ENCODE measurements at places on chromosomes 1 and 21.

DNA sequence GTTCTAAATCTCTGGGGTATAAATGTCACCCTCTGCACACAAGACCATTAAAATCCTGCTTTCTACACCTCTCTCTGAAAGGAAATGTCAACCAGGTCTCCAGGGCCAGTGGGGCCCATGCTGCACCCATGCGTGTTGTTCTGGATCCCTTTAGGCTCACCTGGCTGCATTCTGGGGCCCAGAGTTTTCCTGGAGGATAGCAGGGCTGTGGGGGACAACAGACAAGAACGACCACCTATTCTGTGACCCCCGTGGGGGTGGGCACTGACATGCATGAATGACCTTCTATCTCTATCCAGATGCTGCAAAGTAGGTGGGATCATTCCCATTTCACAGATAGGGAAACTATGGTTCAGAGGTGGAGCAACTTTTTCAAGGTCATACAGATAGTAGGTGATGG, 41.6 kb downstream of the TNNT2 start:
- no peak for DNase-seq

DNA sequence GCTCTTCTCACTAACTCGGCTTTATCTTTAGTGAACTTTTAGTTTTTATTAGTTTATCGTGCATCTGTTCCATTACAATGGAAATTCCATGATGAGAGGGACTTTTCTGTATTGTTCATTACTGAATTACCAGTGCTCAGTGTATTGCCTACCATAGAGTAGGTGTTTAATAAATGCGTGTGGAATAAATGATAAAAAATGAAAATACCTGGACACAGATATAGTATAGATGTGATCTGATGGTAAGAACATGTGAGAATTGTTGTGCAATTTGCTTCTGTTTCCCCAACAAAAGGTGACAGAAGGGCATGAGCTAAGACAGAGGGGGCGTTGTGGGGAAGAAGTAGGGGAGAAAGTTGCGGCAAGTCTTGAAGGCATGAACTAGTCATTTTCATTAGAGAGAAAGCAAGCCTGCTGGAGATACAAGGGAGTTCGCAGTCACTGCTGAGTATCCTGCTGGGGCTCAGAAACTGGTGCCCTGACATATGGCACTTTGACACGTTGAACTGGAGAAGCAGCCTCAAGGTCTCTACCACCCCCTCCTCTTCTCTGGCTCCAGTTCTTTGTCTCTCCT, 5.6 kb upstream of the COG2 start:
- no peak for DNase-seq

DNA sequence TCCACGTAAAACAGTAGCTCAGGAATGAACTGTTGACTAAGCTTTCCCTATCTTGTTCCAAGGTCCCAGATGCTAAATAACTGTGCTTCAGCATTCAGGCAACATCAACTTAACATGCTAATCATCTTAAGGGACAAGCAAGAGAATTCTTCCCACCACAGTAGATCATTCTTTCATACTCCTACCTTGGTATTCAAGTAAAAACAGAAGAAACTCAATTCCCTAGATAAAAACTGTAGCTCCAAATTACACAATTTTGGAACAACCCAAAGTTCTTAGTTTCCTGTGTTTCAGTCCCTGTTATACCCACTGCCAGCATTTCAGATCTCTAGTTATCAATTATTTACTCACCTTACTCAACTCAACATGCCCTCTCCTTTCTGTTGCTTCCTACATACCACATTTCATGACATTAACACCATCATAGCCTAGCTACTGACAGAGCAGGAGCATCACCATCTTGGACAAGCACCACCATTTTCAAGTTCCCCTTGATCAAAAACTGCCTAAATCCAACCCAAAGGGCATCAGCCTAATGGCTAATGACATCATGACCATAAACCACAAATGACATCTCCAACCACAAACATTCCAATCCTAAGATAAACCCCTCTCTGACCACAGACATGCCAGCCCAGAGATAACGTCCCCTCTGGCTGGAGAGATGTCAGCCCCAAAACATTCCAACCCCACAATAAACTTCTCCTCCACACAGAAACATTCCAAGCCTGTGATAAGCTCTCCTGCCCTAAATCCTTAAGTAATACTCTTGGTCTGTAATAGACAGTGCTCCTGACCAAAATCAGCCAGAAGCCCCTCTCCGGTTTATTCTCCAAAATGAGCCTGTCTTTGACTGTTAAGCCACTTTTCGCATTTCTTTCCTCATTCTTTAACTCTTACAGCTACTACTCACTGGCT, 191.2 kb downstream of the RERE start:
- no peak for DNase-seq

DNA sequence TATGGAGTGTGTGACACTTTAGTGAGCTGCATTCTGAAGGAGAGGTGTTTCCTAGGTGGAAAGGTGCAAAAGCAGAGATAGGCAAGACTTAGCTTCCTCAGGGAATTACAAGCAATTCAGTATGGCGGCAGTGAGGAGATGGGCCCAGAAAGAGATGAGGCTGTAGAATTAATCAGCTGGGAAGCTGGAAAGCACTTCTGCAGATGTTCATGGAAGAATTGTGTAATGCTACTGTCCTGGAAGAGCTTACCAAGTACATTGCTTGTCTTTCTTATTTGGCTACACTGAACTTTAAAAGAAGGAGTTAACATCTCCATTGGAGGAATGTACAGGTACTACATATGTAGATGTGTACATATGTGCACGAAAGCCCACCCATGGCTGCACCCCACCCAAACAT, 103.7 kb upstream of the DPT start:
- no peak for DNase-seq

DNA sequence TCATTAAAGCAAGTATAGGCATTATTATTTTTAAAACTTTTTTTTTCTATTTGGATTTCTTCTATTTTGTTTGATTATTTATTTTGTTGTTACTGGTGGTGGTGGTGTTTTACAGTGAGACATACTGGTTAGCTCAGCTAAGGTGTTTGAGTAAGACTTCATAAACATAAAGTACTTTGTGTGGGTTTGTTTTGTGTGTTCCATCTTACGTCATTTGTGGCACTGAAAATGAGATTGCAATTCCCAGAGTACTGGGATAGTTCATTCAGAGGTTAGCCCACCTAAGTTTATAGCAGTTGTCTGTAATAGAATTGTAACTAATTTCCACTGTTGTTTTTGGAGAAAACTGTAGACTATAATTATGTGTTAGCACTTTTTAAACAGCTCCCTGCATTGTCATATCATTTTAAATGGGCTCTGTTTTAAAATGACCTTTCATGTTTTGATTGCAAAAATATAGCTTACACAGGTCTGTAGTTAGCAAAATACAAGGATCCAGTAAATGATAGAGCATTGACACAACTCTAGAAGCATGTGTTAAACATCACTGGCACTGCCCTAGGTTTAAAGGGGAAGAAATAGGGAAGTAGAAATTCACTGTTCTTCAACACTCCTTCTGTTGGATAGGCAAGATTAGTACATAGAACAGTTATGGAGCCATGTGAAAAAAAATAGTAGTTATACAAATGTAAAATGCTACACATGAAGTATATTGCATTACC, 171.7 kb downstream of the NFIA start:
- DNase-seq, result no peak

DNA sequence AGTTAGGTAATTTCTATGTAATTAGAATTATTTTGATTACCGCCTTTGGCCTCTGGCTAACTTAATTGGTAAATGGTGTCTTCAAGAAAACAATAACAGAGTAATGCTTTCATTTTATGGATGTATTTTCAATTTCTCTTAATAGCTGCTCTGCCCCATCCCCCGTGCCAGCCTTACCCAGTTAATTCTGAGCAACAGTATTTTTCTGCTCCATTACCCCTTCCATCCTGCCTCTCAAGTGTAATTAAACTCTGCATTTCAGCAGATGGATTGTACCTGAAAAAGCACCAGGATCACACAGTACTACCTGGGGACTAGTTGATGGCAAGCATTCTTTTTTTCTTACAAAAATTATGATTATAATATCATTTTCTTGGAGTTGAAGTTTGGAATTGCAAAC, 104.2 kb downstream of the KIAA0319L start:
- no peak for DNase-seq

DNA sequence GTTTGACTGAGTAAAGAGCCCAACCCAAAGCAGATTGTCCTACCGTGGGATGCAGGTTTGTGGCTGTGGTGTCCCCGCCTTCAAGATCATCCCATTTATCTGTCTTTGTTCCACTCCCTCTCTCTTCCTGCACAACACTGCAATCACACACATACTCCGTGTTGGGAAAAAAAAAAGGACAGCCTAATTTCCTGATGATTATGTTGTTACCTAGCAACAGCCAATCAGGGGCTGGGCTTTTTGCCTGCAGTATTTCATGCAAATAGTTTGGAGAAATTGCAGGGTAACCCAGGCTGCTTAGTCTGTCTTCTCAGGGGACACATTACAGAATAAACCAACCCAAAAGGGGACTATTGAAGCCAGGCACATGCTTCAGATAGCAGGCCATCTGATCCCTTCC, 38.3 kb downstream of the PHC2 start:
- no peak for DNase-seq

DNA sequence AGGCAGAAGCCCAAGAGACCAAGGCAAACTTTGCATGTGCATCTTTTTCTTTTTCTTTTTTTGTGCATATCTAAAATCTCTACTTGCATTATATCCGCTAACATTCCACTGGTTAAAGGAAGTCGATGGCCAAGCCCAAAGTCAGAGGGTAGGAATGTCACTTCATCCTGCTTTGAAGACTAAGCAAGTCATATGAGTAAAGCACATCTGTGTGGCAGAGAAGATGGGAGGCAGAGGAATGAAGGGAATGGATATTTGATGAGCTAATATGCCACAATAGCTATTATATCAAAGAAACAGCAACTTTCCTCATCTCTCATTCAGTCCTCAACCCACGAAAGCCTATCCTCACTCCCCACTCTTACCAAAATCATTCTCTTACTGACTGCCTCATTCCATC, 59.3 kb downstream of the RNF220 start:
- DNase-seq, result no peak

DNA sequence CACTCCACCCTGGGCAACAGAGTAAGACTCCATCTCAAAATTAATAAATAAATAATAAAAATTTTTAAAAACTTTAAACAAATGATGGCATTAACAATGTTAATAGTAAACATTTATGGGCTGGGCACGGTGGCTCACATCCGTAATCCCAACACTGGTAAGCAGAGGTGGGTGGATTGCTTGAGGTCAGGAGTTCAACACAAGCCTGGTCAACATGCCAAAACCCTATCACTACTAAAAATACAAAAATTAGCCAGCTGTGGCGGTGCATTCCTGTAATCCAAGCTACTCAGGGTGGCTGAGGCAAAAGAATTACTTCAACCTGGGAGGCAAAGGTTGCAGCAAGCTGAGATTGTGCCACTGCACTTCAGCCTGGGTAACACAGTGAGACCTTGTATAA, 9.0 kb upstream of the L1TD1 start:
- no peak for DNase-seq

DNA sequence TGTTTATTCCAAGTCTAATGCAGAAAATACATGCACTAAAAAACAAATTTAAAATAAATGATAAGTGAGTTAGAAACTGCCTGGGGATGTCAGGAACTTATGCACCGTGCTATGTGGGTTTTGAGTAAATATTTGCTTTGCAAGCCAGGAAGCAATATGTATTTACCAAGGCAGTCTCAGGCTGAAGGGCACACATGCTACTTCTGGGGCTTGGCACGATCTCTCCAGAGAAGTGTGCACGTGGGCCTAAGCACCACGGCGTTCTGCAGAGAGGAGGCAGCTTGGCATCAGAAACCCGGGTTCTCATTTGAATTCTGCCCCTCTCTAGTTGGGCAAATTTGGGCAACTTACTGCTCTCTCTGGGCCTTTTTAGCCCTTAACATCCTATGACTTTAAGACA, 72.6 kb upstream of the ROR1 start:
- no peak for DNase-seq

DNA sequence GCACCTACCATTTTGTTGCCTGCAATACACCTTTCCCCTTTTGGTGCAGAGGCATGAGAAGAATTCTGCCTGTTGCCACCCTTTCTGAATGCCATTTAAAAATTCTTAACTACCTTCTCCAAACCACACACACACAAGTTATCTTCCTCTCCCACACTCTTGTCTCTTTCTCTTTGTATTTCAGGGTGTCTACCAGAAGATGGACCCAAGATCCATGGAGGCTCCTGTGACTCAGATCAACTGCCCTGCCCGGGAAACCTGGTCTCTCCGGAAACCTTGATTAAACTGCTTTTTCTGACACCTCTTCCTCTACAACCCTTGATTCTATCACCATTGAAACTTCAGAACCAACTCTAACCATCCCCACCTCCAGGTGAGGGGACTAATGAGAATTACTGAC, 2.4 kb upstream of the TARS2 start:
- no peak for DNase-seq

DNA sequence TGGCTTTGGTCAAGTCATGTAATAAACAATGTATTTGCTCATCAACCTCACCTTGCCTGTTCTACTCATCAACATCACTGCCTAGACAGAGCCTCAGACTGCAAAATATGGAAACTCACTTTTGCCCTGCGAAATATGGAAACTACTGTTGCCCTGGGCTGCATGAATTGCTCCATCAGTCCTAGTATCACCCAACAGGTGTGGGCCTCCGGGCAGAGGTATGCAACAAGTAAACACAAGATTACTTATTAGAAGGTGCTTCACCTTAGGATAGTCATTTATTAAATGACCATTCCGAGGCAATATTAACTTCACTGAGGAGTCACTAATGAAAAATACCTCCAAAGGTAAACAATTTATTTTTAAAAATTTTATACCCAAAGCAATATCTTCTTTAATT, 286.7 kb downstream of the BACH1 start:
- DNase-seq, result no peak

DNA sequence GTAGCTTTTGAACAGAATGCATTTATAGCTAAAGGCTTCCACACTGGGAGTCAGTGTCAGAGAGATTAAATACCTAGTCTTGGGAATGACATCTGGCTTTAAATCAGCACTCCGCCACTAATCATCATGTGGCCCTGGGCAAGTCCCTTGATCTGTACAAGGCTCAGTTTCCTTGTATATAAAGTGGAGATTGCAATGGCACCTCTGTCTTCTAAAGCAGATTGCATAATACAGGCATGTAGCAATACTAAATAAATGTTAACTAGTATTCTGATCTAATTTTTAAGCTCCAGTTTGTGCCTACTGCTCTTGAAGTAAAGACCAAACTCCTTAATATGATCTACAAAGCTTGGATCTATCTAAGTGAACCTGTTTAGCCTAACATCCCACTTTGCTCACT, 249.4 kb downstream of the PLPP3 start:
- no peak for DNase-seq

GRCh38 chr21:34599534-34600101, 15.3 kb downstream of the RCAN1 start:
- DNase-seq, result no peak

GRCh38 chr1:221751226-221751887, 9.5 kb upstream of the DUSP10 start:
- DNase-seq, result no peak

DNA sequence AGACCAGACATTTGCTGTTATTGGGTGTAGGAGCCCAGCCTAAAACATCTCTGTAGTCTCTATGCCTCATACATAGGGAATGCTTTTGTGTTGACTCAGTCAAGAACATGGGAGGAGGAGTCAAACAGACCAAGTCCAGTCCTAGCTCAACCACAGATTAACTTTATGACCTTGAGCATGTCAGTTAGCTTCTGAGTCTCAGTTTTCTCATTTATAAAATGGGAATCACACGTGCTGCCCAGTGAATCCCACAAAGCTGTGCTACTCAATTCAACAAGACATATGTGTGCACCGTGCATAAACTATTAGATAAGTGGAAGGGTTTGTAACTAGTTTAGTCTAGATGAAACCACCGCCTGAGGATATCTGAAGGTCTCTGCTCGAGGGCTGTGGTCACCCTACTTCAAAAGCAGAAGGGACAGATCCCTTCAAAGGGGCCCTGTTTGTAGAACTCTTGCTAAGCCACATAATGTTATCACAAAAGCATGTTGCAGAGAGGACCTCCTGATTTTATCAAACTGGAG, 109.5 kb upstream of the NFIA start:
- DNase-seq, result no peak
